Stimulated activated CD4-positive, alpha-beta T cell treated with anti-CD3 and anti-CD28 coated beads, Interleukin-1b, Interleukin-23, amount 100 ng/mL, for 48 hours (primary cell): ENCODE measurements at places on chromosomes 6 and 20.

GRCh38 chr6:43464337-43464736 is 9.0 kb upstream of the DLK2 start:
- no peak for DNase-seq

- peak; percentile 22 for DNase-seq
These were observed 6.2 kb downstream of the CST11 start for GRCh38 chr20:23446505-23446904.

- DNase-seq = no peak
These were observed 37.0 kb downstream of the DLL1 start for GRCh38 chr6:170253910-170254269.

DNA sequence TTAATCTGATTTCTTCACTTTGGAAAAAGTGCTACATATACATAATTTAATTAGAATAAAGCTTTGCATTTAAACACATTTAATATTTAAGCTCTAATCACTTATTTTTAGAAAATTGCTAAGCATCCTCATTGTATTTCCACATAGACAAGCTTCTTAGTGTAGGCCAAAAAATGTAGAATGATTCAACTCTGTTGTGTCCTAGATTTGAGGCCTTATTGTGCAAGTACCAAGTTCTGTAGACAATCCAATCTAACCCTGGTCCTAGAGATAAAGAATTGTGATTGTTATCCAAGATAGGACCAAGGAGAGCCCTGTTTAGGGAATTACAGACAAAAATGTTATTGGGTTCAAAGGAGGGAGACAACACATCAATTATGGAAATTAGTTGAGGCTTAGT is 27.6 kb downstream of the MRAP2 start:
- DNase-seq = no peak

DNA sequence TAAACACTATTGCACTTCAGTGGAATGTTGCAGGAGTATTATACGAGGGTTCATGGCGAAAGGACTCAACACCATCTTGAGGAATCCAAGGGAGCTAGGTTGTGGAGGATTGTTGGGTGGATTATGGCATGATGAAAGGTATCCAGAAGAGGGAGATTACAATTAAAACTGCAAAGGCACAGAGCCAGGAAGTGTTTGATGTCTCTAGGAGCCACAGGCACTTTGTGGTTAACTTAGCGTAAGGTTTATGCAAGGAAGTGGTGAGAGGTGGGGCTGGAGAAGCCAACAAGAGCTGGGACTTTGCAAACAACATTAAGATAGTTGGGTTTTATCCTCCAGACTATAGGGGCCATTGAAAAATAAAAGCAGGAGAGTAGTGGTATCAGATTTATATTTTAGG is 86.6 kb upstream of the TPD52L1 start:
- no peak for DNase-seq

GRCh38 chr6:22368794-22369193 is 72.0 kb upstream of the PRL start:
- no peak for DNase-seq

GRCh38 chr6:84466511-84466910 is 239.1 kb upstream of the CEP162 start:
- DNase-seq = no peak

DNA sequence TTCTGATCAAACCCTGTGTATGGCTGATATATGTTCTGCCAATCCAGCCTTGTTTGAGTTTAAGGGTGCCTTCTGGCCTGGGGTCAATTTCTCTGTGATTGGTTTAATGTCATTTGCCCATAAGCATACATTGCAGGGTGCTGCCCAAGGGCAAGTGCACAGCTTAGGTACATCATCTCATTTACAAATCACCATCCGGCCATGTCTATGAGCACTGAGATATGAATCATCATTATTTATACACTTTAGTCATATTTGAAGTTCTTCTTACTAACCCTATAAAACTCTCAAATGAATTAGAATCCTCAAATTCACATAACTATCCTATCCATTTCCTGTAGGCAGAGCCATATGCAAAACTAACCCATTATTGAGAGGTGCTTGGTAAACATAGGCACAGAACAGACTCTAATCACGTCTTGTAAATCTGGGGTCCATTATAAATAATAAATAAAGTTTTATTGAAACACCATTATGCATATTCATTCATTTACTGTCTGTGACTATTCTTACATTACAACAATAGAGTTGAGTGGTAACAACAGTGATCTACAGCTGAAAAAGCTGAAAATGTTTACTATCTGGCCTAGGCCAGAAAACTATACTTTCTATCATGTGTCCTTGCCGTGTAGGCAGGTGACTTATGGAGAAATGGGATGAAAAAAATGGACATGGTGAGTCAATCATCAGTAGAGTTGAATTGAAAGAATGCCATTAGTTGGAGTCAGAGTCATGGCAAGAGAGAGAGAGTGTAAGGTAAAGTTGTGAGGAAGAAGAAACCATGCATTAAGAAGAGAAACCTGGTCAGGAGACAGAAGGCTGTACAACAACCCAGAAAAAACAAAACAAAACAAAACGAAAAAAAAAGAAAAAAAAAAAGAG is 25.0 kb downstream of the KCNQ5 start:
- no peak for DNase-seq

- DNase-seq = no peak
These were observed 230.3 kb upstream of the ECI2 start for GRCh38 chr6:4365686-4366085.

GRCh38 chr6:86152546-86152945 is 509.9 kb upstream of the SYNCRIP start:
- DNase-seq = no peak

DNA sequence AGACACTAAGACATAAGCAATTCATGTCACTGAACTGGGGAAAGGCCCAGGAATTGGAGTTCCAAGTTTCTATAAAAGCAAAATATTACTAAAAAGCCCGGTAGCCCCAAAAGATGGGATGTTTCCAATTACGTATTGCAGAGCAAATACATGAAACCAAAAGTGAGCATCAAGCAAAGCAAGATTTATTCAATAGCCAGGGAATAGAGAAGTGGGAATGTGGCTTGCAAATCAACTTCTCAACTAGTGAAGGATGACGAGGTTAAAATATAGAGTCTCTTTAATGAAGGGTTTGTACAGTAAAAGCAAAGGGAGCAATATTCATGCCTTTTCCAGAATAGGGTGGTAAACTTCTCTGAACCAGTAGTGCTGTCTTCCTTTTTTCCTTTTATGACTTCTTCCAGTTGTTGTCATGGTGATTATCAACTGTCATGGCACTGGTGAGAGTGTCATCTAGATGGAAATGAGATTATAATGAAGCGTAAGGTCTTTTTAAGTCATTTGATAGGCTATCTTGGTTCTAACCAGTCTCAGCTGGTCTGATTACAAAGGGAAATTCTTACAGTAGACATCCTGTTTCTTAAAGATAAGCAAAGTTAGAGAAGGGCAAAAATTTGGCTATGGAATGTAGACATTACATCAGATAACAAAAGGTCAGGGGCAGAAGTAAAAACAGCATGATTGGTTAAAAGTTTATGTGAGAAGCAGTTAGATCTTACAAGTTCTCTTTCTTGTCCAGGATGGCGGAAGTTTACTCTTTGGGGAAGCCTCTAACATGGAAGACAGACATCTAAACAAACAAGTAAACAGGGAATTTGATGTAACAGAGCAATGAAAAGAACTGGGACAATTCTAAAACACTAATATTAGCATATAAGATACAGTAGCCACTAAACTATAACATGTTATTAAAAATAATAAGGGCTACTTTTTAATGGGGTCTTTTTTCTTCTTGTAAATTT is 96.9 kb downstream of the TBX18 start:
- DNase-seq = no peak

DNA sequence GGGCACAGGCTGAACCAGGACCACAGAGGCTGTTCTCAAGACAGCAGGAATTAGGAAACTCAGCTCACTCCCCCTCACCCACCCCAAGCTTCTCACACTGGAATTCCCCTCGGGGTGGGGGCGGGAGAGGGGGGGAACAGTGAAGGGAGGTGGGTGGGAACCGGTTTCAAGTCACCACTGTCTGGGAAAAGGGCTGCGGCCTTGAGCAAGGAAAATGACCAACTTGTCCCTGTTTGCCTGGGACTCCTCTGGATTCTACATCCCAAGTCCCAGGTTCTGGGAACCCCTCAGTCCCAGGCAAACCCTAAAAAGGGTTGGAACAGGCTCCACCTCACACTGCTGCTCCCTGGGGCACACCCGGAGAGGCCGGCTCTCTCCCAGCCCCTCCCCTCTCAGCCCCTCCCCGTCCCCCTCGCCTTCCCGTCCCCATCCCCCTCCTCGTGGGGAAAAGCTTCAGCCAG is 230.7 kb downstream of the TFAP2C start:
- DNase-seq = no peak

DNA sequence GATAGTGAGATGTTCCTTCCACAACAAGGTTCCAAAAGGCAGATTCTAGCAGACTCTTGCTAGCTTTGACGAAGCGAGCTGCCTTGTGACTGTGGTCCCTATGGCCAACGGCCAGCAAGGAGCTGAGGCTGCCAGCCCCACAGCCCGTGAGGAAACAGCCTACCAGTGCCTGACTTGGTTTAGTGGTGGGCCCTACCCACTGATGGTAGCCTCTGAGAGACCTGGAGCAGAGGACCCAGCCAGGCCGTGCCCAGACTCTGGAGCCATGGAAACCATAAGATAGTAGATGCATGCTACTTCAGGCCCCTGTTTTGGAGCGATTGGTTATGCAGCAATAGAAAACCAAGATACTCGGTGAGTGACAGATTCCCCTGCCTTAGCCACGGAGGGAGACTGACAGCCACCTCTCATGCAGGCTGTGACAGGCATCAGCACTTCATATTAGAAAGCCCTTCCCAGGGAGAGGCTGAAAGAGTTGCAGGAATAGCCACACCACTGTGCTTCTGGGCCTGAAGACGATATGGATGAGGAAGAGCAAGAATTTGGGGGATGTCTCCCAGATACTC is 19.2 kb downstream of the PSMG4 start:
- no peak for DNase-seq

- DNase-seq = peak; percentile 74
These were observed 110.9 kb downstream of the HFE start for GRCh38 chr6:26197933-26198721.

- DNase-seq = no peak
These were observed 6.0 kb downstream of the MMP9 start for GRCh38 chr20:46014517-46015396.

DNA sequence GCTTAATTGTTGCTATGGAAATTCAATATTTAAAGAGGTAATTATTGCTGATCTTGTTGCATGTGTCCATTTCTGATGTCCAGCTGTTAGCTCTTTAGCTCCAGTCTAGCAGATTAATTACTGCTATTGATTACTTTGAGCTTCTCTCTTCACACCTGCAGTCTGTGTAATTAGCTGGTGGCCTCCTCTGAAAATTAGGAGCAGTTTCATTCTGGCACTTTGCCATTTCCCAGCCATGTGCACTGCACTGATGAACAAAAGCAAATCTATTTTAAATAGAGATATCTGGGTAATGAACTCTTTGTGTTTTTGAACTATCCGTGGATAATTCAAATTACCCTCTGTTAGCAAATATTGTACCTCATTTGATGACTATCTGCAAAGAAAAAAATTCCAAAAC is 275.9 kb downstream of the RNF144B start:
- no peak for DNase-seq

- DNase-seq = no peak
These were observed 3.6 kb downstream of the CYP39A1 start for GRCh38 chr6:46648869-46649492.

DNA sequence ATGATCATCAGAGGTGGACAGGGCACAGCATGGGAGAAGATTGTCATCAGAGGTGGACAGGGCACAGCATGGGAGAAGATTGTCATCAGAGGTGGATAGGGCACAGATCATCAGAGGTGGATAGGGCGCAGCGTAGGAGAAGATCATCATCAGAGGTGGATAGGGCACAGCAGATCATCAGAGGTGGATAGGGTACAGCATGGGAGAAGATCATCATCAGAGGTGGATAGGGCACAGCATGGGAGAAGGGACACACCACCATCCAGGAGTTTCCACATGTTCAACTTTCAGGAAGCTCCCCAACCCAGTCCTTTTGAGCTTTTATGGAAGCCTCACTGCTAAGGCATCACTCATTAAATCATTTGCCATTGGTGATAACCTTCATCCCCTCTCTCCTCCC is 104.1 kb downstream of the MAP7 start:
- no peak for DNase-seq

DNA sequence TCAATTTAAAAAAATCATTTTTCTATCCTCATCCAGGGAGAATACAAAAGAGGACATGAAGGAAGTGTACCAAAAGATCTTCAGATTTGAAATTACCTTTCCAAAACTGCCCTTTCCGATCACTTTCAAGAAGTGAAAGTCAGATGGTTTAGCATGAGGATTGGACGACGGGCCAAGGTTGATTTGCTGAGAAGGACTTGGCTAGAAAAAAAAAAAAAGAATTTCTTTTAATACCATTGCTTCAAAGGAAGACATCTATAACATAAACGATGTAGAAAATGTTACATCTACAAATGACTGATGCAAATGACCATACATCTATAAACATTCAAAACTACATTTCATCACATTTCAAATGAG is 120.9 kb upstream of the SLC2A12 start:
- DNase-seq = no peak

DNA sequence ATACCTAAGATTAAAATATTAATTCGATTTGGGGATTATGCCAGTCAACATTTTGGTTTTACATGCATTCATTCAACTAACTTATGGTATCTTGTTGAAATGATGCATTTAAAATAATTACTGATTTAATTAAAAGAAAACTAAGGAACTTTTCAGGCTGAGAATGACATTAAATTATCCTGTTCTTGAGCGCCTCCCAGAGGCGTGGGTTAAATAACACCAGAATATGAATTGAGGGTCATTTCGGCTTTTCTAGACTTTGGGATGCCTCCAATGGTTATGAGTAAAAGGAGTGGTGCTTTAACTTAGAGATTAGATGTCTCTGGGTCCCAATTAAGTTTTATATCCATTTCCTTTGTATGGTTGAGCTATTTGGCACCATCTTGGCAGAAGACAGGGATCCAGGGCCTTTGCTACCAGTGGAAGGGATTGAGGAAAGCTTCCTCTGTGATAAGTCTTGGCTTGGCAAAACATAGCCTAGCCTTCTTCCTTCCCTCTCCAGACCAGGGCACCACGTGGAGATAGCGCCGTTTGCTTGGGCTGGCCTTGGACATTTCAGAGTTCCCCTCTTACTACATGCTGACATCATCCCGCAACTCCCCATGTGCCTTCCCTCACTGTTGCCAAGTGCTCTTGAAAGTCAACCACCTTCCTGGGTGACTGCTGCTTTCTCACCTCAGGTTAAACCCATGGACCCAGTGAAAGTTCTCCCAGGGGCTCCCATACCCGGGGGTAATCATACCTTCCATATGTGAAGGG is 28.7 kb downstream of the GNAS start:
- no peak for DNase-seq

- no peak for DNase-seq
These were observed 82.6 kb upstream of the DST start for GRCh38 chr6:56725254-56725653.
